ENCODE measurements at places on chromosomes 4 and X.

GRCh38 chr4:7829652-7830580 lies 109.7 kb downstream of the AFAP1 start:
- DNase-seq = no peak

- DNase-seq = no peak
These were observed 91.0 kb downstream of the ARHGAP24 start for GRCh38 chr4:85565761-85566480.

GRCh38 chr4:112145326-112145789 lies at the start of gene FAM241A:
Gene FAM241A (plus strand): TSS chr4:112145454. CDS start chr4:112145581, 127 bp downstream.
- peak; percentile 85 for DNase-seq

DNA sequence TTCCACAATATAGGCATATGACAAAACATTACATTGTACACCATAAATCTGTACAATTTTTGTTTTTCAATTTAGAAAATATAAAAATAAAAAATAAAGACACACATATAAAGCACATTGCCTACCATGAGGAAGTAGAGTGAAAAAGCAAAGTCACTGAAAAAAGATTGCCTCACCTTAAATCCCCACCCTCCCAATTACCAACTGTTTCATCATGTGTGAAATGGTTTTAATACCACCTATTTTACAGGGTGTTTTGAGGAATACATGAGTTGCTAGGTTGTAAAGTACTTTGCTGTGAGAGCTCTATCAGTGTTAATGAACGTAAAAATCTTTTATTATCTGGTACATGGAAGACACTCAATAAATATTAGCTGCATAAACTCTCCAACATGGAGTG lies 373.6 kb upstream of the NDST3 start:
- DNase-seq = no peak

- DNase-seq = peak; percentile 35
These were observed 2.6 kb upstream of the KANTR start for GRCh38 chrX:53091354-53091753.

DNA sequence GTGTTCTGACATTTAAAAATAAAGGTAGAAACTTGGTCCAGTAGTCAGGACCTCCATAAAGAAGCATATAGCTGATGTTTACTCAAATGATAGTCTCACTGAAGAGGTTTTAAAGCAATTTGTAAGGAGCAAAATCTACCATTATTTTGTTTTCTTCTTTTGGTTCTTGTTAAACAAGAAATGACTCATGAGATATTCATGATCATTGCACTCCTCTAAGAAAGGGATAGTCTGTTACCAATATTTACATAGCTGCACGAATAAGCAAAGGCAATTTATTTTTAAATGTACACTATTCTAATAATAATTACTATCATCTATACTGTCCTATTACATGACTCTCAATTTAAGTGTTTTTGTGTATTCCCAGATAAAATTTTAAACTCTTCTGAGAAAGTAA lies 397.9 kb downstream of the FAM47B start:
- DNase-seq = no peak

GRCh38 chr4:107897823-107898222 lies 33.5 kb upstream of the CYP2U1 start:
- DNase-seq = no peak

DNA sequence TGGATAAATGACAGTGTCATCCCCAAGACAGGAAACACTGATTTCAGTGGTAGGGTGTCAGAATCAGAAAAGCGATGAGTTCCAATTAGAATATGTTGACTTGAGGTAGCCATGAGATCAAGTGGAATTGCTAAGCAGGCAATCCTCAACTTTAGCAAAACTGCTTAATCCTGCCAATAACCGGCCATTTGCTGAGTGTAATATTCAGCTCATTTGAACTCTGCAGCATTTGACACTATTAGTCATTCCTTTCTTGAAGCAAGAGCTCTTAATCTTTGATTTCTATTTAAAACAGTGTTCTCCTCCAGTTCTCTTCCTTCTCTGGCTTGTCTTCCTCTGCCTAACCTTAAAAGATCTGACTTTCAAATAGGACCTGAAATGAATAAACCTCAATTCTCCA lies 68.7 kb upstream of the DCLK2 start:
- no peak for DNase-seq

DNA sequence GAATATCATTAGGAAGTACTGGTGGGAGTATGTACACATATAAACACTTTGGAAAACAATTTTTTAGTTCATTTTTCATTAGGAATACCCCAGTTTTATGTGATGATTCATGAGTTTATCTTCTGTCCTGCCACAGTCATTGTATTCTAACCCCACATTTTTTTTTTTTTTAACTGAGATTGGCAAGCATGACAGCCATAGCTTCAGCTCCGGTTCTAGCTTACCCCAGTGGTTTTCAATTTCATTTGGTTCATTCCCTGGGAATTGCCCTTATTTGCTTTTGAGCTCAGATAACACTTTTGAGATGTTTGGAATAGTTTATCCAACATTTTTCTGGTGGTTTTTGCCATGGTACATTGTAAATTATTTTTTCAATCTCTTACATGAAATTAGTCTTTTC lies 21.0 kb upstream of the FMR1 start:
- DNase-seq = no peak

- DNase-seq = no peak
These were observed 613.3 kb downstream of the BCOR start for GRCh38 chrX:39484159-39485068.

GRCh38 chr4:20259707-20260106 lies 8.0 kb downstream of the SLIT2 start:
- DNase-seq = no peak

- no peak for DNase-seq
These were observed 707 bp upstream of the SHROOM4 start for GRCh38 chrX:50814701-50815100.

DNA sequence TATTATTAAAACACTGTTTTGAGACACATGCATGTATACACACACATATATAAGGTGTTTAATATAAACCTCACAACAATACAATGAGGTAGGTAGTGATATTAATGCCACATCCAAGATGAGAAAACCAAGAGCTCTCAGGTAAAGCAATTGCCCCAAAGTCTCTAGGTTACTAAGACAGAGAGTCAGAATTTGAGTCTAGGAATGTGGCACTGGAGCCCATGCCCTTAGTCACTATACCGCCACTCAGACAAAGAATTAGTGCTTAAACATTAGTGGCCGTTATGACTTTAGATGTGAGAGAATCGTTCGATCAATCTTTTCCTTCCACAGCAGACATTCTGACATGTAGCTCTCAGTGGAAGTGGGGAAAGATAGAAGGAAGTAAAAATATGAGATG lies 108.2 kb upstream of the ACSL4 start:
- no peak for DNase-seq

GRCh38 chr4:110878413-110878812 lies 255.5 kb upstream of the PITX2 start:
- no peak for DNase-seq

DNA sequence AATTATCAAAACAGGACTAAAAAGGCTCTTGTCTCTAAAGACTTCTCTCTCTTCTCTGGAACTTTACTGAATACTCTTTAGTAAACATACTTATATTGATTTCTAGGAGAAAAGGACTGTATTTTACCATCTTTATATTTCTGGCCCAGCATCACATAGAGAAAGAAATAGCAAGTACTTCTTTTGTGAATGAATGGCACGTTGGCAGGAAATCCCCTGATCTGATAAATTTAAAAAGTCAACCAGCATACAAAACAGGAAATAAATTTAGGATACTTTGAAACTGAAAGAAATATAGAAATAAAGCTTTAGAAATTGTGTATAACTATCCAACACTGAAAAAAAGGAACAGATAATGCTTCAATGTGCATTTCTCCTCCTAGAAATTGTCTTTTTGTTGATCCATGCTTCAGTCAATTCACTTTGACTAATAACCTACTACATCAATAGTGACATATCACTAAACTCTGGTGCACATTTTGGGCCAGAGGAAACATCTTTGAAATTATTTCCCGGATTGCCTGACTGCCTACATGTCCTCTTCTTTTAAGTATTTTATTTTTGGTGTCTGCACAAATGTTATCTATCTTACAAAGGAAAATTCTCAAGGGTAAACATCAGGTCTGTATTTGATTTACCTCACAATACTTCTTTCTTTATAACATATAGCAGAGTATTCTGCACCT lies 183.5 kb upstream of the FSTL5 start:
- no peak for DNase-seq

- DNase-seq = no peak
These were observed 30.4 kb downstream of the TXK start for GRCh38 chr4:48103483-48104139.

GRCh38 chr4:7398104-7398423 lies 36.7 kb downstream of the PSAPL1 start:
- peak; percentile 93 for DNase-seq

DNA sequence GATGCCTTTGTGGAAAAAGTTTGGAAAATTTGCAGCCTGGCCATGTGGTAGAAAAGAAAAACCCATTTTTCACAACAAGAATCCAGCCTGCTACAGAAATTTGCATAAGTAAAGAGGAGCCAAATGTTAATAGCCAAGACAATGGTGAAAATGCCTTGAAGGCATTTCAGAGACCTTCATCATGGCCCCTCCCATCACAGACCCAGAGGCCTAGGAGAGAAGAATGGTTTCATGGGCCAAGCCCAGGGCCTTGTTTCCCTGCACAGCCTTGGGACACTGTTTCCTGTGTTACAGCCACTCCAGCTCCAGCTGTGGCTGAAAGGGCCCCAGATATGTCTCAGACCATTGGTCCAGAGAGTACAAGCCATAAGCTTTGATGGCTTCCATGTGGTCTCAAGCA lies 101.4 kb upstream of the LINC00632 start:
- DNase-seq = no peak

DNA sequence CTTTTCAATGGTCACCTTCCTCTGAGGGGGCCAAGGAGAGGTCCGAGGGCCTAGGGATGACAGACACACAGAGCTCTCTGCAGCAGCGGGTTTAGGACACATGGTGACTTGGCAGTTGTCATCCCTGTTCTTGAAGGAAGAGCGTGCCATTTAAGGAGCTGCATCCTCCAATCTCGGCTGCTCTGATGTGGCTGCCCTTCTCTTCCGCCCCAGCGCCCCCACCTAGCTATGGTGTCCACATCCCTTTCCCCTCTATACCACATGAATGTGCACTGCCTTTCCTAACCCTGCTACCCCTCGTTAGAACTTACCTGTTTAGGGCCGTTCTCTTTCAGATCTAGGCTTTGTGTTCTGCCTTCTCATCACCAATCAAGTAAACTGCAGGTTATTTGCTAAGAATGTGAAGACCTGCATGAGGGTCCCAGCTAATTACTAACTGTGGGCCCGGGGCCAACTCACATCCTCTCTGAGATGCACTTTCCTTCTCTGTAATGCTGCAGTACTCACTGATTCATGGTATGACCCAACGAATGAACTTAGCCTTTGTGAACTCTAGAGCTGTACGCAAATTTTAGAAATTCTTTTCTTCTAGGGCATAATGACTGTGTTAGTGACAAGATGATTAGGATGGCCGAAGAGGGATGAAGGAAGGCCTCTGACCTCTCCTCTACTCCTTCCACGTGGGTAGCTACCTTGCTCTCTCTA lies 38.2 kb downstream of the CHST7 start:
- DNase-seq = no peak

- no peak for DNase-seq
These were observed 27.5 kb downstream of the OTUD6A start for GRCh38 chrX:70089604-70090297.

DNA sequence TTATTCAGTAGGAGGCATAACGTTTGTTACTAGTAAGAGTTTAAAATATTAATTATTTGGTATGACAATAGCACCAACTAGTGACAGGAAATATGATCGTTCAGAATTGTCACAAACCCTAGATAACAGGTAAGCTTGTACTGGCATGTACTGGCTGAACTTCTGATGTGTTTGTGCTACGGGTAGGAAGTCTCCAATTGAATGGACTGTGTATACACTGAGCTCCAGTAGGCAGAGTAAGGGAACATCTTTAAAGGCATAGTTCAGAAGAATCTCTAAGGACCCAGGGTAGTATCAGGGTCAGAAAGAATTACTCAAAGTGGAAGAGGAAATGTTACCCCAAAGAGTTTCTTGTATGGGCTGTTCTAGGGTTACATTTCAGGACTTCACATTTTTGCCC lies 230.4 kb downstream of the EDA2R start:
- peak; percentile 37 for DNase-seq

DNA sequence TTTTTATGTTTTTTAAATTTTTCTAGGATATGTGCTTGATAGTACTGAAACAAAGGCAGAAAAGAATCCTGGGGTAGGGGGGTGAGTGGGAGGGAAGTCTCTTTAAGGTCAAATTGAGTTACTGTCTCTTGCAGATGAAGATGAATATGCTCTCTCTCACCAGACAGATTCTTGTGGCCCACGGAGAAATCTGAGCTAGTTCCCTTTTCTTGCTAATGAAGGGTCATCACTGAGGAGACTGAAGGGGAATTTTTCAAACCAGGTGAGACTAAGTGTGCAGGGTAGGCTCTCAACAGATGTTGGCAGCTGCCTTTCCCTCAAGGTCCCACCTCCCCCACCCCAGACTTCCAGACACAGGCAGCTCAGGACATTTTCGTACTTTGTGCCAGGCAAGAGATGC lies 21.5 kb downstream of the FAM9C start:
- no peak for DNase-seq

- DNase-seq = no peak
These were observed 9.9 kb upstream of the SLC25A6 start for GRCh38 chrX:1401611-1402430.

- DNase-seq = no peak
These were observed 76.7 kb downstream of the TAB3 start for GRCh38 chrX:30812326-30812725.
